Stimulated activated CD4-positive, alpha-beta T cell treated with anti-CD3 and anti-CD28 coated beads, Interleukin-4, amount 100 ng/mL, for 48 hours (primary cell): ENCODE measurements at places on chromosomes 7 and 10.

- DNase-seq = no peak
Measured at GRCh38 chr7:101400751-101401150, 38.1 kb downstream of the COL26A1 start.

- no peak for DNase-seq
Measured at GRCh38 chr7:44962483-44963251, 16.1 kb downstream of the MYO1G start.

GRCh38 chr10:14003517-14004184 lies 327.1 kb downstream of the FRMD4A start:
- DNase-seq = no peak

GRCh38 chr7:107940951-107941350 lies 50.0 kb downstream of the DLD start:
- DNase-seq = no peak

- no peak for DNase-seq
Measured at GRCh38 chr7:105691082-105691679, 109.9 kb upstream of the EFCAB10 start.

DNA sequence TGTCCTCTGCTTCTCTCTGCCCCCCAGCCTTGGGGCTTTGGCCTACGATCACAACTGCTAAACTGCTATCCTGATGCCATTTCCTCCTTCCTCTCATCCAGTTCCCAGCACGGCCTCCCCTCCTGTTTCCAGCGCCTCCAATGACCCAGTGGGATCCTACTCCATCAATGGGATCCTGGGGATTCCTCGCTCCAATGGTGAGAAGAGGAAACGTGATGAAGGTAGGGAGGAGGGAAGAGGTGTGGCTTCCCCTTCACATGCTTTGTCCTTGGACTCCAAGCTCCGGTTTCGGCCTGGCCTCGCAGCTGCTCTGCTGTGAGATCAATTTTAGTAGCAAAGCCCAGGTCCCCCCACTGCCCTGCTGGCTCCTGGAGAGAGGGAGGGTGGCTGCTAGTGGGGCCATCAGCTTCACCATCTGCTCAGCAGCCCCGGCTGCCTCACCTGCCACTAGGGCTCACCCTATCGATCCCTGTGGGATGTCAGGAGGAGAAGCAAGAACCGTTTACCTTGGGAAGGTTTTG lies 35.8 kb downstream of the PAX2 start:
- DNase-seq = no peak

- DNase-seq = no peak
Measured at GRCh38 chr7:68674826-68675225, 923.4 kb upstream of the AUTS2 start.

GRCh38 chr7:44184206-44184872 lies 4.9 kb downstream of the GCK start:
- DNase-seq = no peak

DNA sequence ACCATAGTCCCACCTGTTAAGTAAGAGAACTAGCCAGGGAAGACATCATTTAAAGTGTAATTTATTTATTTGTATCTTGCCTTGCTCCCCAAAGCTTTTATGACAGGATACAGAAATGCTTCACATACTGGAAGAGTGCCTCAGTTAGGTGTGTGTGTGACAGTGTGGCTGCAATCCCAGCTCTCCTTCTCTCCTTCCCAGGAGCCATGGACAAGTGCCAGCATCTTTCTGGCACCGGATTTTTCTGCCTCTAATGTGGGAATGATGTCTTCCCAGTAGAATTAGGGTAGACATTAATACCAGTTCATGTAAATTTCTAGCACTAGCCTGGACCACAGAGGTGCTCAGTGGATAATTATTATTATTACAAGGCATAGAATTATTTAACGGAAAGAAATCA lies 30.3 kb upstream of the ATXN7L1 start:
- no peak for DNase-seq

- no peak for DNase-seq
Measured at GRCh38 chr7:68707159-68707558, 891.1 kb upstream of the AUTS2 start.

GRCh38 chr7:100694098-100694745 lies at the start of gene GIGYF1:
TSS of gene GIGYF1 (minus strand) at chr7:100694250. CDS start at chr7:100688238, 6,012 bp downstream.
- DNase-seq = peak; percentile 62

DNA sequence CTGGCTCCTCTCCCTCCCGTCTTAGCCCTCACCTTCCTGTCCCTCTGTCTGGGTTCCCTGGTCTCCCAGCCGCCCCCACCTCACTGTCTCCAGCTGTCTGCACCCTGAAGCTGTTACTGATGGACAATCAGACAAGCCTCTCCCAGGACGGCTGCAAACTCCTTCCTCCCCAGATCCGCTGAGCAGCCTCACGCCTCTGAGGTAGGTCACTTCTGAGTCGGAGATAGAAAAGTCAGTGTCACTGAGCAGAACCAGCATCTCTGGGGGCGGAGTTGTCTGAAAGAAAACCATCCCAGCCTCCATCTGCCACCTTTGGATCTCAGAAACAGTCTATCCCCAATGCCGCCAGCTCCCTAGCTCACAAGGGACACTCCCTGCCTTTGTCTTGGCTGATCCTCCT lies 27.4 kb downstream of the FAM241B start:
- DNase-seq = no peak

DNA sequence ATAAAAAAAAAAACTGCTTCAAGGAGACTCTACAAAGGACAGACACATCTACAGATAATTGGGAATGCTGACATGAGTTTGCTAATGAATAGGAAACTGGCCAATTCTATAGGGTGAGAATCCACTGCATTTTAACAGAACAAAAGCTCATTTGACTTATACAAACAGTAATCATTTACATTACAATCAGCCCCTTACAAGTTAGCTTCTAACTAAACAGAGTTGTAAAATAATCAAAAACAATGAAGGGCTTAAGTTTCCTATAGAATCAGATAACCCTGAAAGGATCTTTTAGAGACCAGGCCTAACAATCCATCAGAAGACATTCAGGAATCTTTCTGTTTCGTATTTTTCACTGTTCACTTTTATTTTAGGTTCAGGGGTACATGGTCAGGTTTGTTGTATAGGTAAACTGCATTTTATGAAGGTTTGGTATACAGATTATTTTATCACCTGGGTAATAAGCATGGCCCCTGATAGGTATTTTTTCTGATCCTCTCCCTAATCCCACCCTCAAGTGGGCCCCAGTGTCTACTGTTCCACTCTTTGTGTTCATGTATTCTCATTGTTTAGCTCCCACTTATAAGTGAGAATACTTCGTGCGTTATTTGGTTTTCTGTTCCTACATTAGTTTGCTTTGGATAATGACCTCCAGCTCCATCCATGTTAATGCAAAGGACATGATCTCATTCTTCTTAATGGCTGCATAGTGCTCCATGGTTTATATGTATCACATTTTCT lies 131.3 kb upstream of the NOBOX start:
- DNase-seq = no peak

- DNase-seq = peak; percentile 32
Measured at GRCh38 chr7:99579956-99580777, 17.9 kb upstream of the TMEM225B start.

GRCh38 chr7:35584990-35585389 lies 109.9 kb downstream of the HERPUD2 start:
- DNase-seq = no peak

GRCh38 chr10:50421026-50421719 lies 169.9 kb upstream of the ASAH2 start:
- DNase-seq = no peak

GRCh38 chr7:29811586-29811985 lies 5.3 kb downstream of the WIPF3 start:
- no peak for DNase-seq

DNA sequence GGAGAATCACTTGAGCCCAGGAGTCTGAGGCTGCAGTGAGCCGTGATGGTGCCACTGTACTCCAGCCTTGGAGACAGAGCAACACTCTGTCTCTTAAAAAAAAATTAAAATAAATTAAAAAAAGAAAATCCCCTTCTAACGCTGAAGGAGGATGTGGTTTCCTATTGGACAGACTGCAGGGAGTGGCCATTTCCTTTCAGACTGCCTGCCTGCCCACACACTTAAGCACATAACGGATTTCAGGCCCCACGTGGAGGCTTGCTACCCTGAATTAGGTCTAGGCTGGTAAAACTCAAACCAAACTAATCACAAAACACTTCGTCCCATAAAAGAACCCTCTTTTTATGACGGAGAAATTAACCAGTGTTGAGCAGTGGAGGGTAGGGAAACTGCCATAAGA lies 34.0 kb downstream of the GATA3 start:
- peak; percentile 23 for DNase-seq
